Stimulated activated CD8-positive, alpha-beta memory T cell treated with anti-CD3 and anti-CD28 coated beads, Interleukin-7, amount 100 ng/mL, for 24 hours (primary cell): ENCODE measurements at places on chromosomes 7 and 10.

DNA sequence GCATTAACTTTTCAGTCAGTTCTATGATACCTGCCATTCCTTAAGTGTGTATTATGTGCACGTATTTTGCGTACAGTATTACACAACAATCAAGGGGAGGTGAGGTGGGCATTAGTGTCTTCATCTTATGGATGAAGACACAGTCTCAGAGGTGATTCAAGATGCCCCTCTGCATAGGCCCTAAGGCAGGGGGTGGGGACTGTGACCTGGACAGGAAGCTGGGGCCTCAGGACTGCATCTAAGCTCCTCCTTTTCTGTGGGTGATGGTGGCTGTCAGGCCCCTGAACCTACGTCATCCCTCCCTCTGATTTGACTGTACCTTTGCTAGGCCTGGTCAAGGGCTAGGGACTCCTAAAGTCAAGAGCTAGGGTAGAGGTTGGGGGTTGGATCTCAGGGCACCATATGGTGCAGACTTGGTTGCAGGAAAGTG lies 38.9 kb downstream of the HK1 start:
- no peak for DNase-seq

GRCh38 chr10:108411206-108411605 lies 1246.7 kb upstream of the SORCS1 start:
- DNase-seq: no peak

DNA sequence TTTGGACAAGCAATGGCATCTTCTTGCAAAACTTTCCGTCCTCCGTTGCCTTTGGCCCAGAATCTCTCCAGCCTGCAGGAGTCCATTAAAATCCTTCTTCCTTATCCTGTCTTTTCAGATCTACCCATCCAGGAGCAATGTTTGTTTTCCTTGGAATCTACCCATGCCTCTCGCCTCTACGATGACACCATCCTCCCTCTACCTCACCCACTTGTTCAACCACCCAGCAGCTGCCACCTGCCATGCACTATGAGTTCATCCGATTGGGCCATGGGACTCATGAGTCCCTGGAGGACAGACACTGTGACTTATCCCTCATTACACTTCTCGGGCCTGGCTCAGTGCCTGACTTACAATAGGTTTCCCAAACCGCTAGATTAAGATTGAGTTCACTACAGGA lies 26.8 kb upstream of the MGMT start:
- no peak for DNase-seq

DNA sequence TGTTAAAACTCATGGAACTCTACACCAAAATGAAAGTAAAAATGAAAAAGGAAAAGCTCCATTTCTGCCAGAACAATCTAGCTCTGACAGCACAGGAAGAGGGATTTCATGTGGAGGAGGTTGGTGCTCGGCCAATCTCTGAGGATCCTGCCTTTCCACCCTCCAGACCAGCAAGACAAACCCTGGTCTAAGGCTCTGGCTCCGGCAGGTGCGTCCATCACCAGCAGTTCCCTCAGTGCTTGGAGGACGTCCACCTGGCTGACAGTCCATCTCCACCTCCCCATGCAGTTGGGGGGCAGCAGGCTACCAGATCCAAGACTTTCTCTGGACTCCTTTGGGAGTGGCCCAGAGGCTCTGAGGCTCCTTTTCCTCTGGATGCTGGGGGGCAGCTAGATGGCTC lies 25.0 kb upstream of the LOXL4 start:
- DNase-seq: no peak

DNA sequence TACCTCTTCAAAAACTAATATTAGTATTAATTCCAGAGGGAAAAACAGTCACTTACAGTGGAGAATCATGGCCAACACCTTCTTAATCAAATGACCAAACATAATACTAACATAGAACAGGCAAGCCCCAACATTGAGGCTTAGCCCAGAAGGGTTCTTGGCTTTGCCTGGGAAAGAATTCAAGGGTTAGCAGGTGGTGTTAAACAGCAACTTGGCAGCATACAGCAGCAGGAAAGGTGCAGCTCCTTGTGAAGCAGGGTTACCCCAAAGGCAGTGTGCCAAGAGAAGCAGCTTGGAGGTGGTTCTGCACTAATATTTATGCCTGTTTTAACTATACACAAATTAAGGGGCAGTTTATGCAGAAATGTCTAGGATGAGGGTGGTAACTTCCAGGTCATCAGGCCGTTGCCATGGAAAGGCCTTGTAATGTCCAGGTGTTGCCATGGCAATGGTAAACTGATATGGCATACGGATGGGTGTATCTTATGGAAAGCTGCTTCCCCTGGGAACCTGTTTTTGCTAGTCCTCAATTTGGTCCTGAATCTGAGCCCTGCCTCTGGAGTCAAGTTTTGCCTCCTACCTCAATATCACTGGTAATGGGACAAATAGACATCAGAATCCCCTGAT lies 27.2 kb upstream of the BEND7 start:
- no peak for DNase-seq

GRCh38 chr7:39336442-39336841 lies 229.8 kb upstream of the YAE1 start:
- DNase-seq: no peak

GRCh38 chr7:14687777-14688176 lies 214.8 kb downstream of the DGKB start:
- no peak for DNase-seq

- DNase-seq: no peak
Measured at GRCh38 chr10:98388101-98388655, 26.8 kb downstream of the PYROXD2 start.

DNA sequence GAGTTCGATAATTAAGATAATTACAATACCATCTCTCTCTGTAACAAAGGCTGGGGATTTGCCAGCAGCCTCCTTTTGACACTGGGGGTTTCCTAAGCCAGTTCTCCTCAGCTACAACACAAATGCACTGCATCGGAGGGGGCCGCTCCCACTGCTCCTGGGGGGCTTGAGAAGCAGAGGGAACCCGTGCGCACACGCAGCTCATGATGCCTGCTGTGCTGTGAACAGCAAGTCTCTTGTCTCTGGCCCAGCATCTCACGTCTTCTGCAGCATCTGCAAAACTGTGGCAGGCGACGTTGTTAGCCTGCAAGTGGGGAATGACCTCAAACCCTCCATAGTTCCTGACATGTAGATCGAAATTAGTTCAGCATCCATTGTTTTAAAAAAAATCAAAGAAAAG lies 5.5 kb downstream of the VIPR2 start:
- no peak for DNase-seq
